ENCODE measurements at places on chromosomes 1 and 21. TPM values are rescaled to one million over a fixed set of nuclear protein-coding genes. Genes with fewer than 3 reads are reported as not detected.
A peak's percentile ranks its signal among the peaks of the same experiment; 100 is the strongest.

The GJC2 gene
- 18.5 TPM for total RNA-seq

The GPR25 gene
- 0.25 TPM for total RNA-seq

The LCE3D gene
- total RNA-seq = not detected

The GNAT2 gene
- not detected for total RNA-seq

The SZRD1 gene
- 114 TPM for total RNA-seq

GRCh38 chr1:939511-940106 lies 15.9 kb downstream of the SAMD11 start:
- no peaks in the 10 kb centered on the region for H3K36me3 ChIP-seq
- no peak overlapping the region for H3K4me3 ChIP-seq
- no peak for DNase-seq

DNA sequence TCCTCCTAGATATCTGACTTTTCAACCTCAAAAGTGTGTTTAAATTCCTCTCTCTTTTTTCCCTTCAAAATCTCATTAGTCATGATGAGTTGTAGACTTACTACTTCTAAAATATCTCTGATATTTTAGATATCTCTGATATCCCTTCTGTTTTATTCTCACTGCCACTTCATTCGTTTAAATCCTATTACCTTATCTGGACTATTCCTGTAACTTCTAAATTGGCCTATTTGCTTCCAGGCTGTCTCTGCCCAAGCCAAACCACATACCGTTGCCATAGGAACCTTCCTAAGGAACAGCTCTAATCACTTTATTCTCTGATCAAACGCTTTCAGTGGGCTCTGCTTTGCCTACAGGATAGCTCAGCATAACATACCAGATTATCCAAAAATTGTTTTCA lies 333.1 kb upstream of the CHRM3 start:
- no peak for DNase-seq
- H3K4me1 ChIP-seq = no peaks in the 10 kb centered on the region
- no peak overlapping the region for H3K27ac ChIP-seq
- H3K36me3 ChIP-seq = no peaks in the 10 kb centered on the region
- no peaks in the 10 kb centered on the region for H3K27me3 ChIP-seq
- no peak overlapping the region for H3K4me3 ChIP-seq

DNA sequence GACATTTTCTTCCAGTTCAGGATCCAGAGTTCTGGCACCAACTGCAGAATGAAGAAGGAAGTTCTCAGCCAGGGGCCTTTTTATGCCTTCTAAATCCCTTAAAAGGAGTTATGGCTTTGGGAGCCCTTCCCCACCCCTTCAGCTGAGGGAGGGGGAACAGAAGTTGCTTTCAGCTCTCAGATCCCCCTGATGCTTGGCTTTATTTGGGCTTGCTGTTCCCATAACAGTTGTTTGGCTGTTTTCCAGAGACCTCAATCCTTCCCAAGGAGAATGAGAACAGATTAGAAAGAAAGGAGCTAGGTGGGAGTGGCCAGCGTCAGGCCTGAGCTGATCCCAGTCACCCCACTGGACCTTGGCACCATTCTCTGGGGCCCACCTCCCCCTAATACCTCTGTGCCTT lies at the start of gene RPE65:
Gene RPE65 (minus strand): TSS at position 54 of the 400 bp plus-strand sequence. CDS start 49 bp downstream, at position 5.
- no peak within 1 kb of the TSS for H3K4me3 ChIP-seq
- no peaks in the 10 kb centered on the region for H3K27me3 ChIP-seq
- peaks cover 20% of the 10 kb centered on the region for H3K4me1 ChIP-seq
- H3K36me3 ChIP-seq = no peaks in the 10 kb centered on the region

GRCh38 chr1:219945795-219946194 lies 17.4 kb upstream of the SLC30A10 start:
- H3K36me3 ChIP-seq = no peaks in the 10 kb centered on the region
- H3K27ac ChIP-seq = no peak overlapping the region
- no peak overlapping the region for H3K4me3 ChIP-seq
- peaks cover 46% of the 10 kb centered on the region for H3K27me3 ChIP-seq

- H3K4me1 ChIP-seq = peaks cover 16% of the 10 kb centered on the region
- H3K36me3 ChIP-seq = peaks cover 25% of the 10 kb centered on the region
- H3K27me3 ChIP-seq = no peaks in the 10 kb centered on the region
- DNase-seq = peak; percentile 25
- peak overlapping the region; percentile 31 for H3K27ac ChIP-seq
These were observed 58.5 kb upstream of the LAX1 start for GRCh38 chr1:203706444-203706843.

- H3K4me1 ChIP-seq = no peaks in the 10 kb centered on the region
- H3K4me3 ChIP-seq = no peak overlapping the region
- no peaks in the 10 kb centered on the region for H3K27me3 ChIP-seq
- H3K27ac ChIP-seq = no peak overlapping the region
These were observed 62.0 kb upstream of the ESRRG start for GRCh38 chr1:216785221-216785620.

DNA sequence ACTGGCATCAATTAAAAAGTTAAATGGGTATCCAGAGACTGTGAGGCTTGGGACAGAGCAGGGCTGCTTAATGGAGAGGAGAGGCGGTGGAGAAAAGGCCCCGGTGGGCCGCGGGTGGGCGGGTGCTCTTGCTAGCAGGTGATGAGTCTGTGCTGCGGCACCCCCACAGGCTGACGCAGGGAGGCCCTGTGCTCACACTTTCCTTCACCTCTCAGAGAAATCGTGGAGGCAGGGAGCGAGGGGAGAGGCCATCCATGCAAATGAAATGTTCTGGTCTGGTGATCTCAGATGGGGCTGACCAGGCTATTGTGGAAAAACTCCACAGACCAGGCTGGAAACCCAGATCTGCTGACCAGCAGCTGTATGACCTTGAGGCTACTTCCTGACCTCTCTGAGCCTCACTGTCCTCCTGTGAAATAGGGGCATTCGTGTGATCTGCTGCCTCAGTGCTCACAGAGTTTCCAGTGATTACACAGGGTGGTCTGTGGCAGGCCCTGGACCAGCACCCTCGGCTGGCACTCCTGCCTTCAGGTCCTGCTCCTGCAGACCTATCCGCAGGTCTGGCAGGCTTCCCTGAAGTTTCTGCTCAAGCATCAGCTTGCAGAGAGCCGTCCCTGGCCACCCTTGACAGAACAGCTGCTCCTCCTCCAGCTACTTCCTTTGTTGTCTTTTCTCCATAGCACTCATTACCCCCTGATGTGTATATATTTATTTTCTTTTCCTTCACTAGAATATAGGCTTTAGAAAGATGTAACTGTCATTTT lies 89.2 kb downstream of the BEND5 start:
- H3K27me3 ChIP-seq = peaks cover 26% of the 10 kb centered on the region
- no peaks in the 10 kb centered on the region for H3K4me1 ChIP-seq
- H3K4me3 ChIP-seq = no peak overlapping the region
- H3K36me3 ChIP-seq = no peaks in the 10 kb centered on the region
- DNase-seq = no peak

- H3K27ac ChIP-seq = no peak overlapping the region
- DNase-seq = no peak
- no peaks in the 10 kb centered on the region for H3K36me3 ChIP-seq
- peaks cover 17% of the 10 kb centered on the region for H3K4me1 ChIP-seq
- H3K4me3 ChIP-seq = no peak overlapping the region
These were observed 10.3 kb upstream of the VWA5B1 start for GRCh38 chr1:20280341-20280740.

GRCh38 chr1:63200676-63201075 lies 121.7 kb upstream of the FOXD3 start:
- H3K27ac ChIP-seq = no peak overlapping the region
- H3K4me3 ChIP-seq = no peak overlapping the region
- peaks cover 48% of the 10 kb centered on the region for H3K27me3 ChIP-seq
- no peaks in the 10 kb centered on the region for H3K36me3 ChIP-seq
- no peak for DNase-seq

Data from MCF 10A (cell line).